ENCODE measurements at places on chromosomes 2 and 18. TPM values are rescaled to one million over a fixed set of nuclear protein-coding genes. Genes with fewer than 3 reads are reported as not detected.

DNA sequence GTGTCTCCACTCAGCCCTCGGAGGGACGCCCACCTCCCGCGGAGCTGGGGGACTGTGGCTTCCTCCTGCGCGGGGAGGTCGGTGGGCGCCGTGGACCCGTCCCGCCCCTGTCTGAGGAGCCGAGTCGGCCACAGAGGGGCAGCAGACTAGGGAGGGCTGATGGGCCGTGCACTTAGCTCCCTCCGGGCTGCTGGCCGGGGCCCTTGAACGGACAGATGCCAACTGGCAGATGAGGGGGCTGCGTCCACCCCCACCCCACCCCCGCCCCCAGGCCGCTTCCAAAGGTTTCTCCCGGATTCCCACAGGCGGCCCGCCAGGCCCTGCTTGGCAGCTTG, 10.4 kb upstream of the UBE2F start:
- no peak for DNase-seq

- no peak for DNase-seq
Observed at GRCh38 chr2:73142937-73143336, 30.2 kb upstream of the RAB11FIP5 start.

- DNase-seq, result no peak
Observed at GRCh38 chr2:206378835-206379234, 64.5 kb upstream of the ADAM23 start.

GRCh38 chr2:208253600-208254117, 1.2 kb downstream of the IDH1 start:
- DNase-seq, result no peak

DNA sequence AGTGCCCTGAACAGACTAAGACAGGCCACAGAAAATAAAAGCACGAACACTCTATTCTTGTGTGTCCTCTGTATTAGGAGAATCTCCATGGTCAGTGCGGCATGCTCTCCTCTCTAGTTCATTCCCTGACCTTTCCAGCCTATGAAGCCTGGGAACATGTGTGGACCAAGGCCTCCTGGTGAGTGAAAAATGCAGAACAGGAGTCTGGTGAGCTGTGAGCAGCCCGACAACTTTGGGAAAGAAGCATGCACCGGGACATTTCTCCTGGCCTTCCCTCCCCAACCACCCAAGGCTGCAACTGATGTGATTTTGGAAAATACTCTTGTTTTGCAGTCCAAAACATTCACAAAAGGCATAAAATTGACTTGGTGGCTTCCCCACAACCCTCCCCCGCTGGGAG, 878.3 kb upstream of the ID2 start:
- no peak for DNase-seq

- no peak for DNase-seq
Observed at GRCh38 chr2:3189076-3189591, 188.5 kb downstream of the EIPR1 start.

DNA sequence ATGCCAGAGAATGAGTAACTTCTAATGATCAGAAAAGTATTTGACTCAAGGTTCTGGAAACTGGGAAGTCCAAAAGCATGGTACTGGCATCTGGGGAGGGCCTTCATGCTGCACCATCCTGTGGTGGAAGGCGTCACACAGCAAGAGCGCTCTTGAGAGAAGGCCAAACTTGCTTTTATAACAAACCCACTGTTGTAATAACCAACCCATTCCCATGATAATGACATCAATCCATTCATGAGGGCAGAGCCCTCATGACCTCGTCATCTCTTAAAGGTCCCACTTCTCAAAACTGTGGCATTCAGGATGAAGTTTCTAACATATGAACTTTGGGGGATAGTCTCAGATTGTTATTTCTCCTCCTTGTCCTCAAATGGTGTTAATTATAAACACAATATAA, 67.8 kb downstream of the COA5 start:
- DNase-seq, result no peak

- DNase-seq, result no peak
Observed at GRCh38 chr2:44522846-44523245, 161.1 kb downstream of the CAMKMT start.

DNA sequence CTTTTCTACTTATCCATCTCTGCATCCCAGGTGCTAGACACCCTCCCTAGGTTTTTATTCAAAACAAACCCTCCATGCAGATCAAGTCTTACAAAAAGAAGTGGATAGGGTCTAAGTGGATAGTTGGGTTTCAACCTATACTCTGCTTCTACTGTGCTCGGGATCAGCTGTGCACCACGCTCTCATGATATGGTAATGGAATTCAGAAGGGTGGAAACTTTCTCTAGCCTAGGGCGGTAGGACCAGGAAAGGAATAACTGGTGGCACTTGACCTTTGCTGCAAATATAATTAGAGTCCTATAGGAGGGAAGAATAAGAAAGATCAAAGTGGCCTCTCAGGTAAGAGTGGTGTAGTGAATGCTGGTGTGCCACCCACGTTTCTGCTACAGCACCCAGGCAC, 272.9 kb downstream of the GPD2 start:
- DNase-seq, result no peak

- no peak for DNase-seq
Observed at GRCh38 chr18:8063733-8064132, 496.6 kb downstream of the PTPRM start.

DNA sequence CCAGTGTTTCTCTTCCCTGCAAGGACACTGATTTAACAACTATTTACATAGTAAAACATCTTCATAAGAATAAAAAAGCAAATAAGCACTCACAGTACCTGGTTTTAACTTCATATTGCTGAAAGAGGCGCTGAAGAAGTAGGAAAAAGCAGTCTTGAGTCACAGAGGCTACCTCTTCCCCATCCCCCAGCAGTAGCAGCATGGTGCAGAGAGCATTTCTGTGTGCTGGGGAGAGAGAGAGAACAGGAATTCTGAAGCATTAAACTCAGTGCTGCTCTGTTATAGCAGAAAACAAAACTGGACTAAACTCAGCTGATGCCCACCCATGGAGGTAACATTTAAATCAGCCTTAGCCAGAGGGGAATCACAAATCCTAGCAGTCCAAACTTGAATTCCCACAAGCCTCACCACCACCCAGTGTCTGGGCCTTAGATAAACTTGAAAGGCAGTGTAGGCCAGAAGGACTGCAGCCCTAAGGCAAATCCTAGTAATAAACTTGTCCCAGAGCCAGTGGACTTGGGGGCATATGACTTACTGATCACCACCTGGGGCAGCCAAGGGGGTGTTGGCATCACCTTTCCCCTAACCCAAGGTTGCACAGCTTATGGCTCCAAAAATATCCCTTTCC, 321.8 kb upstream of the CWC22 start:
- DNase-seq, result no peak

DNA sequence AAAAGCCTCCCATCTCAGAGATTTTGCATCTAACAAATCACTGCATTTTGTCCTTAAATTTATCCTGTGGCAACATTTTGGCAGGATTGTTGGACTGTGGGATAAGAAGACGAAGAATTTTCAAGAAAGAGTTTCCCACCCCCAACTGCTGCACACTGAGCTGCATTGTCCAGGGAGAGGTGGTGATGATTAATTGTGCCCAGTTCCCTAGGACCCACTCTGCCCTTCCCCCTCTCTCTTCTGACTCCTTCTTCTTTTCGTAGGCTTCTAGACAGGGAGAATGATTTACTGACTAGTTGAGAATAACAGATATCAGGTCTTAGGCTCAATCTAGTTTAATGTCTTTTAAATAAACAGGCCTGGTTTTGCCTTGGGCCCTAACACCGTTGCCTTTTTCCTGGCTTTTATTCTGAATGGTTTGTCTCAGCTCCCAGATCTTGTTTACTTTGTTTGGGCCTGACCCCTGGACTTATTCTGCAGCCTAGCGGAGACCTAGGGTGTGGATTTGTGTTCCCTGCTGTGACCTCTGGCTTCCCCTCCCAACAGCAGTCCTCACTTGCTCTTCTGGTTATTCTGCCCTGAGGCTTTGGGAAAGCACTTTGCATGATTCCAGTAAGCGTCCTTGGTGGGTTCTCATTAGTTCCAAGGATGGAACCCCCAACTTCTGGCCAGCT, 233.3 kb downstream of the INSIG2 start:
- no peak for DNase-seq

- peak; percentile 66 for DNase-seq
Observed at GRCh38 chr2:27920148-27920885, 29.8 kb downstream of the BABAM2 start.

GRCh38 chr2:39243469-39244123, at the start of gene CDKL4:
TSS of gene CDKL4 (minus strand) at chr2:39243970.
- DNase-seq, result peak; percentile 12

DNA sequence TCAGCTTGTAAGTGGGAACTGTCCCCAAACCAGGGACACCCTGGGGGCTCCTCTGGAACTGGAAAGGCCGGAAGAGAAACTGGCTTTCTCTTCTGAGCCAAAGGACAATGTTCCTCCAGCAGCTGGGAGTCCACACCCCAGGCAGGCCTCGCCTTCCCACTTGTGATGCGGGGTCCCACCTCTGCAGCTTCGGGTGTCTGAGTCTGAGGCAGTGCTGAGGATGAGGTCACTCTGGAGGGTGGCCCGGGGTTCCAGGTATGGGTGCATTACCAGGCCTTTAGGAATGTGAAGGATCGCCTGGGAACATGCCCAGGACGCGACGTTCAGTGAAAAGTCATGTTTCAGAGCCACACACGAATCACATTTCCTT, 18.2 kb upstream of the BOK start:
- DNase-seq, result no peak

SCN1A gene
- not detected for total RNA-seq

IL37 gene
- not detected for total RNA-seq

ONECUT2 gene
- total RNA-seq, result not detected

TXNDC2 gene
- total RNA-seq, result not detected

LCT gene
- total RNA-seq, result 0.48 TPM

SUCLG1 gene
- 72.7 TPM for total RNA-seq

MPP4 gene
- not detected for total RNA-seq

UGT1A8 gene
- total RNA-seq, result not detected

ATL2 gene
- total RNA-seq, result 62.4 TPM

GREB1L gene
- total RNA-seq, result not detected

Measured in CD8-positive, alpha-beta memory T cell (primary cell).